ENCODE measurements at places on chromosomes 2 and 18.

DNA sequence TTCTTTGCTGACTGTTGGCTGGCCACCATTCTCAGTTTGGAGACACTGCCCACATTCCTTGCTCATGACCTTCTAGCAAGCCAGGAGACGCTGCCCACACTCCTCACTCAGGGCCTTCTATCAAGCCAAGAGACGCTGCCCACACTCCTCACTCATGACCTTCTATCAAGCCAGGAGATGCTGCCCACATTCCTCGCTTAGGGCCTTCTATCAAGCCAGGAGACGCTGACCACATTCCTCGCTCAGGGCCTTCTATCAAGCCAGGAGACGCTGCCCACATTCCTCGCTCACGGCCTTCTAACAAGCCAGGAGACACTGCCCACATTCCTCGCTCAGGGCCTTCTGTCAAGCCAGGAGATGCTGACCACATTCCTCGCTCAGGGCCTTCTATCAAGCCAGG, 131.3 kb upstream of the CBLN2 start:
- DNase-seq, result no peak

DNA sequence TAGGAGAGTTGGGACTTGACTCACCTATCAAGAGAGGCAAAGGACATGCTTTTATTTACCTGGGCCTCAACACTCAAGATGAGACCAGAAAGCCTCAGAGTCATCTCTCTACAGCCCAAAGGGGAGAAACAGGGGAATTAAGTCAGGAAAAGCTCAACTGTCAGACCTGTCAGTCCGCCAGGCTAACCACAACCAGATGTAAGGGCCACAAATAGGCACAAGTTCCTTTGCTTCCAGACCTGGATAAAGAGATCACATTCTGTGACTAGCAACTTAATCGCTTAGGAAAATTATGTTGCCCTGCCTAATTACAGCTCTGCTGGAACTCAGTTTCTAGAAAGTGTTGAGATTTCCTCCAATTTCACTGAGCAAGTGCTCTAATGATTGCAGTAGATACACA, 67.9 kb downstream of the ANKRD44 start:
- DNase-seq, result no peak

DNA sequence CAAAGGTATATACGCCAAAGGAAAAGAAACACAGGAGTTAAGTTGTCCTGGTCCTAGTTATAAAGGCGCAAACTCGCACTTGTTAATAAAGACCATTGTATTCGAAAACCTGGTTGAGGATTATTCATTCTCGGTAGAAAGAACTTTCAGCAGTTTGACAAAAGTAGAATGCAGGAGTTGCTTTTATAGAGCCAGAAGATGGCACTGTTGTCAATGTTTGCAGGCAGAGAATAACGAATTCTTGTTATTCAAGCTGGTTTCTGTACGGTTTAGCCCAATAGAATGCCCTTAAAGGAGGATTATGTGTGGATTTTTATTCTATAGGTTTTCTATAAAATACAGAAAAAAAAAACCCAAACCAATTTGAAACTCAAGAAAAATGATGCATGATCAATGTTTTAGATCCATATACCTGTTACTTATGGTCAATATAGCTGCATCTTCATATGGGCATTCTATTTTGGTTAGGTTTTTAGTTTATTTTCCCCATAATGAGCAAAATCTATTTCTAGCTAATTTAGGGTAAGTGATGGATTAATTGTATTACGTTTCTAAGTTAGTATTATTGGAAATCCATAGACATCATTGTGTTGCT, 510.3 kb downstream of the PLCL1 start:
- no peak for DNase-seq

GRCh38 chr2:55371376-55371775, 48.3 kb downstream of the CCDC88A start:
- DNase-seq, result no peak

DNA sequence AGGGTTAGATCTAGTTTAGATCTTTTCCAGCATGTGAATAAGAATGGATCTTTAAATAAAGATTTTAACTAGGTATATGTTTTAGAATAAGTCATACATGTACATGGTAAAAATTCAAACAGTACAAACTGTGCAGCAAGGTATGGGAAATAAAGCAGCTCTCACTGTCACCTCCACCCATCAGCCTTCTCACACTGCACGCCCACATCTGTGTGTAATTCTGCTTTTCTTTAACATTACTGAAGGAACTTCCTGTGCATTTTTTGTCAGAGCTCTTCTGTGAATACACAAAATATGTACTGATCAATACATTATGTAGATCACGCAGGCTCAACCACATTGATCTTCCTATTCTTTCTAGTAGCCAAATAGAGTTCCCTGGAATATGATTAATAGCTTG, 3.4 kb downstream of the CASP8 start:
- no peak for DNase-seq

DNA sequence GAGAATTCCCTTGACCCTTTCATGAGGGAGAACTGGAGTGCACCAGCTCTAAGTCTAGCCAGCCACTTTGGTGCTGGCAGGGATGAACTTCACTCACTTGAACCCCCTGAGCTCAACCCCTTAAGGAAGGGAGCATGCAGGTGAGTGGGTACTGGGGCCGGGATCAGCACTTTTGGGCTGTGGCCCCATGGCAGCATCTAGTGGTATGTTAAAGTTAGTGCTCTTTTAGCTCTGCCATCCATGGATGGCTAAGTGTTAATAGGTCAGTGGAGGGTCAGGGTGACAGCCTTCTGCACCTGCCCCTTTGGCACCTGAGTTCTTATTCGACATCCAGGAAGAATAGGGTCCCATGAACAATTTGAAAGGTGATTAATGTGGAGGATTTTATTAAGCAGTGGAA, 689.0 kb upstream of the FSHR start:
- no peak for DNase-seq

GRCh38 chr2:222142027-222142426, 156.8 kb downstream of the PAX3 start:
- DNase-seq, result no peak

DNA sequence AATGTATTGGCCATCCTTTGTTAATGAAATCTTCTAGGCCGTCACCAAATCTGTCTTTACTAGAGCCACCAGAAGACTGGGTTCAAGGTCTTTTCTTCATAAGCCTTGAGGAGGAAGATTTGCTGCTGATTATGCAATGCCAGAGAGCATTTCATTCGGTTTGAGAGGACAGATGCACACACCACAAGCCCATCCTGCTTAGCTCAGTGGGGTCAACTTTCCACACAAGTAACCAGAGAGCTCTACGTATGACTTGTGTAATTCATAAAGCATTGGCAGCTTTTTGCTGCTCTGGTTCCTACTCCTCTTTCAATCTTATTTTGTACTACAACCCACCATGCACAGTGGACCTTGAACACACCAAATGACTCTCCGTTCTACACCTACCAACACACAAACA, 106.9 kb downstream of the OSR1 start:
- no peak for DNase-seq

GRCh38 chr2:71965530-71965929, 182.1 kb downstream of the CYP26B1 start:
- DNase-seq, result no peak

Data from stimulated activated CD4-positive, alpha-beta T cell treated with anti-CD3 and anti-CD28 coated beads, Interleukin-1b, Interleukin-23, amount 100 ng/mL, for 24 hours (primary cell).